NCI-H1417 treated with DMSO at 0.1 percent for 48 hours (cell line): ENCODE measurements at places on chromosomes 5 and 9.

DNA sequence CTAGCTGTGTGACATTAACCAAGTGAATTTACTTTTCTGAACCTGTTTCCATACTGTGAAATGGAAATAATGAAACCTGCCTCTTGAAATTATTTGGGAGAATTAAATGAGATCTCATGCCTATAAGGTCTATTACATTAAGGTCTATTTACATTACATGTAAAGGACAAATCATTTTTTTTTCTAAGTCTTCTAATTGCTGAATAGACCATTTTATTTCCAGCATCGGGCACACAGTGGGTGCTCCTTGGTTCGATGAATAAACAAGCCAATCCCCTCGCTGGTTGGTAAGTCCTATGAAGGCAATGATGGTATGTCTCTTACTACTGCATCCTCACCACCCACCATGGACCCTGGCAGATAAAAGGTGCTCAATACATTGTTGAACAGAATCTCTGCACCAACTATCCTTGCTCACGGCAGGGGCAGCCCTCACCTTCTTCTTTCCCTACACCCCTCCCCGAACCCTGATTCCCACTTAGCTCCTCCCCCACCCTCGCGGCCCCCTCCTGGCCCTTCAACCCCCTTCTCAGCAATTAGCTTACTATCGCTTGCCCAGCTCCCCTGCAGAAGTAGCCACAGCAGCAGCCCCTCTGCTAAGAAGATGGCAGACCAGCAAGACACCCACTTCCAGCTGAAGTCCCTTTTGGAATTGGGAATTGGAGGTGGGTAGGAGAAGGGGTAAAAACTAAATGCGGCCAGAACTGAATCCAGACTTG is 3.0 kb downstream of the PCDH1 start:
- DNase-seq, result no peak

GRCh38 chr9:6790866-6791265 is 33.1 kb downstream of the KDM4C start:
- DNase-seq, result no peak

DNA sequence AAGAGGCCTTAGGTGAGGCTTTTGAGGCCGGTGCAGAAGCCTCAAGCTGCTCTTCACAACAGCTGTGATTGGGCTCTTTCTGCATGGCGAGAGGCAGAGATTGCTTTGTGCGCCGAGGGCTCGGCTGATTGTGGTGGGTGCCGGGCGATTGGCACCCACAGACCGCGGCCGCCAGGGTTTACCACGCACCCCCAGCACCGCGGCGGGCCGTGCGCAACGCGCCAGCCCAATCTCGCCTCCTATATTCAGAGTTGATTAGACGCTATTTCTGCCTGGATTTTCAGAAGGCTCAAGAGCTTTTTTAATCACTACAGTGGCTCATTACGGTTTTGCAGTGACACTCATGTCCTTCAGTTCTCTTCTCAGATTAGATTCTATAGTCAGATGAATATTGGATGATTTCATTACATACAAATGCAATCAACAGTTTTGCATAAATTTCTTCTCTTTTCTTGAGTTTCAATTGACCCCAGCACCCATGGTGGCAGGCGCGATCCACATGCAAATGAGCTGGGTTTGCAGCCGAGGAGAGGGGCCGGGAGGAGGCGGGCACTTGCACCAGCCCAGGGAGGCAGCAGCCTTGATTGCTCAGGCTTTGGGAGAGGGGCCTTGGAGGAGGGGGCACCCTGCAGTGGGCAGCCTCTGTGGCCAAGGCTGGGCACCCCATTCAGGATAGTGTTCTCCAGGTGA is 33.8 kb upstream of the PTGS1 start:
- no peak for DNase-seq

DNA sequence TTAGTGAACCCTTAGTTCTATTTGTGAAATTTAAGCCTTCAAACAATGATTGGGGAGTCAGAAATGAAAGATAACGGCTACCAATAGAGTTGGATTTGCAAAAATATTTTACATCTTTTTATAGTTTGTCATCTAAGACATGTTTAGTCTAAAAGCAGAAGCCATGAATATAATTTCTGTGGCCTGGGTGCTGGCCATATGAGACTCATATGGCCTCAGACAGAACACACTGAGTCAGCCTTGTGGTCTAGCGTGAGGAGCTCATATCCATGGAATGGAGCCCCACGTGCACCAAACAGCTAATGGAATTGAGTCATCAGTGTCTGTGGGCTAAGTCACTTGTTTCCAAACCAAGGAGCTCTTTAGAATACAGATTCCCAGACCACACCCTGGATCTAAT is 240.7 kb upstream of the NREP start:
- DNase-seq, result no peak

DNA sequence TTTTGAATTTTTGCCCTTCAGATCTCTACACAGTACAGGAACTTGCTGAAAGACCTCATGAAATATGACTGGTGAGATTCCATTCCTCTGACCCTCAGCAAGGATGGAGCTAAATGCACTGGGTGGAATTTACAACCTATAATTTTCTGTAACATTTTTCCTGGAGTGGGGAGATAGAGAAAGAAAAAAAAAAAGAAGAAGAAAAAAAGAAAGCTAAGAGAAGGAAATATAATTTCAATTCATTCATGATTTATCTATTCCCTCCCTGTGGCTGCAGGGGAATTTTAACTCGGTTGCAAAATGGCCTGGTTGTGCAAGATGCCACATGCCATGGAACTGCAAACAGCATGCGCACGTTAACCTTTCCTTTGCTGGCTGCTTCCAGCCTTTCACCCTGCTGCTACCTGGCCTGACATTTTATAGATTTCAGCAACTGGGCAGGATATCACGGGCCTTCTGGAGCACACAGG is 155.4 kb downstream of the FSTL4 start:
- DNase-seq, result no peak

DNA sequence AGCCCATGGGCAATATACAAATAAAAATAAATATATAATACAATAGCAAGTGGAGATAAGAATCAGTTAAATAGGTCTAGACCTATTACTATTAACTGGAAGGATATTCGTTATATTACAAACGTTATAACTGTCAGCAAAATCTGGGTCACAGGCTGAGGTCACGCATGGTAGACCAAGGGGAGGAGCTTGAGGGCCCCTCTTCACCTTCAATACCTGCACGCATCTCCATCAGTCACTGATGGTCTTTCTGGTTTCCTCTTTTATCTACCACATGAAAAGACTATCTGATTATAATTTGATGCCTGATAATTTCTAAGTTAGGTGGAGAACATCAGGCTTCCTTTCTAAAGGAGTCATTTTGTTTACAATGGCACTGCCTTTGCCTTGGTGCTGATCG is 43.2 kb downstream of the MAT2B start:
- no peak for DNase-seq

- no peak for DNase-seq
These were observed 407.2 kb downstream of the EFNA5 start for GRCh38 chr5:107263387-107264018.

- no peak for DNase-seq
These were observed 17.2 kb upstream of the THG1L start for GRCh38 chr5:157713830-157714595.

- no peak for DNase-seq
These were observed 22.1 kb upstream of the LRRC14B start for GRCh38 chr5:169071-169727.

GRCh38 chr9:18849890-18850677 is 182.9 kb downstream of the SAXO1 start:
- DNase-seq, result no peak

DNA sequence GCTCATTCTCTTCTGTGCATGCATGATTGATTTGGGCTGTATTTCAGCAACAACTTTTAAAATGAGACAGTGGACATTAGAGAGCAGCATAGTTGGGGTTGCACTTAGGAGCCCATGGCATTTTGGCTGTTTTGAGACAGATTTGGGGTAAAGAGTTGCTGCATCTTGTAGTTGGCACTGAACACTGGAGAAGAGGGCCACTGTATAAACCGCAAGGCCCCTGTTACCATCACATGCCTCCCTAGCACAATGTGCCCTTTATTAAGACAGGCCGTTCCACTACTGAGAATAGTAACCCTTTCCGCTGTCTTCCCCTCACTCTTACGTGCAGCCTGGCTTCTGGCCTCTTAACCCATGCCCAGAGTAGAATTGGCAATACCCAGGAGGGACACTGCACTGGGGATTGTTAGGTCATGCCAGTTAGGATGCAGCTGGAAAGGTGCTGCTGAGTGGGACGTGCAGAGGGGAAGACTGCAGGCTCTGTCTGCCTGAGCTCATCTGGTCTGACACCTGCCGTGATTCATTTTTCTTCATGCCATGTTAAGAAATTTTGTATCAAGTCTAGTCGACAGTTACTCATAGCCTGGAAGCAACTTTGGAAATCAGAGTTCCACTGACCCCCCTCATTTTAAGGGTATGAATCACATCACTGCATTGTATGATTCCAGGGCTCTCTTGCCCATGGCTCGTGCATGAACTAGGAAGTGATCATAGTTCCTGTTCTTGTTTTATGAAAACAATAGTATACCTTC is 146.9 kb upstream of the DMRT1 start:
- no peak for DNase-seq

- DNase-seq, result no peak
These were observed 29.7 kb upstream of the GLDC start for GRCh38 chr9:6675268-6675667.

DNA sequence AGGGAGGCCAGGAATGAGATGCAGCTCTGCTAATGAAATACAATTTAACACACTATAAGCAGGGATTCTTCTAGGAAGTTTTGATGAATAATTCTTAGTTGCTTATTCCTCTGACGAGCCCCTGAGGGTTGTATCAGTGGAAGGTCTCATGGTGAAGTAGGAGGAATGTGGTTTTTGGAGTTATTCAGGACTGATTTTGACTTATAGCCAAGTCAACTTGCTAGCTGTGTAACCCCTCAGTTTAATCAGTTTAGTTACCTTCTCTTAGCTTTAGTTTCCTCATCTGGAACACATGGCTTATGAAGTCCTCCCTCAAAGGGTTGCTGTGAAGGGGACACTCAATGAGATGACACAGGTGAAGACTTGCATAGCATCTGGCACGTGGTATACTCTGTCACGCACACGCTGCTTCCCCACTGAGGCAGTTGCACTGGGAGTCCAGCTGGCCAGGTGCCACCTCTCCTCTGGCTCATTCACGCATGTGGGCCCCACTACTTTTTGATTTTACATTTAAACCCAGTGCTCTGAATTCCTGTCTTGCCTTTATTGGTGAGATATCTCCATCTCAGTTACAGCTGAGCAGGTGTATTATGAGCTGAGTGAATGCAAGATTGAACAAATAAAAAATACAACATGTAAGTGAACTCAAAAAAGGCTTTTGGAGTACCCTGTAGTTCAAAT is 415.0 kb downstream of the ARHGEF28 start:
- DNase-seq, result no peak

GRCh38 chr5:113384782-113385285 is 50.0 kb downstream of the TSSK1B start:
- DNase-seq, result no peak

- no peak for DNase-seq
These were observed 19.1 kb downstream of the TPPP start for GRCh38 chr5:673831-674629.

DNA sequence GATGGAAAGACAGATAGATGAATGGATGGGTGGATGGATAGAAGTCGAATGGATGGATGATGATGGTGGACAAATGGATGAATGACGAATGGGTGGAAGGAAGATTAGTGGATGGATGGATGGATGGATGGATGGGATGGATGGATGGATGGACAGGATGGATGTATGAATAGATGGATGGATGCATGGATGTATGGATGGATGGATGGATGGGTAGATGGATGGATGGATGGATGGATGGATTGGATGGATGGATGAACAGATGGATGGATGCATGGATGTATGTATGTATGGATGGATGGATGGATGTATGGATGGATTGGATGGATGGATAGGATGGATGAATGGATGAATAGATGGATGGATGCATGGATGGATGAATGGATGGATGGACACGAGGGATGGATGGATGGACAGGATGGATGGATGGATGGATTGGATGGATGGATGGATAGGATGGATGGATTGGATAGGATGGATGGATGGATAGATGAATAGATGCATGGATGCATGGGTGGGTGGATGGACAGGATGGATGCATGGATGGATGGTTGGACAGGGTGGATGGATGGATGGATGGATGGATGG is 52.4 kb downstream of the DUSP1 start:
- no peak for DNase-seq

DNA sequence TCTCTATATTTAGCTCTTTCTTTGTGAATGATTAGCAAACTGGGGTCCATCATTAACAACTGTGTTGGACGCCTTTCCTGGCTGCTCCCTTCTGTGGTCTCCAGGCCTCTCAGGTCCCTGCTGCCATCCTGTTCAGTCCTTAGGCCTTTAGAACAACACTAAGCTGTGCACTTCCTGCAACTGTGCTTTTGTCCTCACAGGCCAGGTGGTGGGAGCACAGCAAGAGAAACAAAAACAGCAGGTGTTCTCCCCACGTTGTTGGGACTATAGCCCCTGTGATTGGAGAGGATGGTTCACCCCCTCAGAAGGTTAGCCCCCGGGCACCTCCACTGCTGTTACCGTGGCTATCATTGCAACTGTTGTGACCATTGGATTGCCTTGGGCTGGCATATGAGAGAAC is 41.7 kb upstream of the CLINT1 start:
- no peak for DNase-seq

GRCh38 chr5:17455942-17456341 is 42.1 kb upstream of the TAF11L2 start:
- no peak for DNase-seq
